ENCODE measurements at places on chromosomes 6 and 20.

GRCh38 chr6:5684320-5685053 is 322.2 kb downstream of the NRN1 start:
- no peak for DNase-seq

DNA sequence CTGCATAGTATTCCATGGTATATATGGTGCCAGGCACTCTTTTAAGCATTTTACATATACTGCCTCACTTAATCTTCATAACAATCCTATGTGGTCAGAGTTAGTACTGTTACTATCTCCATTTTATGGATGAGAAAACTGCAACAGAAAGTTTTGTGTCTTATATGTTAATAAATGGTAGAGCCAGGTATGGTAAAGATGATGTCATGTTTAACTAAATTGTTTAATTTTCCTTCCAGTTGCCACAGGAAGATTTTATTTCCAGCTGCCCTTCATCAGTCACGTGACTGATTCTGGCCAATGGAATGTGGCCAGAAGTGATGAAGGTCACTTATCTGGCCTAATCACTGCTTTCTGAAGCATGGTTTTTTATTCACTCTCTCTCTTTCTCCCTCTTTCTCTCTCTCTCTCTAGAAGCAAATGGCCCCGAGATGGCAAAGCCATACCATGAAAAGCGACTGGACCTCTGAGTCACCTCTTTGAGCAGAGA is 75.7 kb upstream of the BTBD3 start:
- DNase-seq: no peak

GRCh38 chr6:1384549-1385128 is 4.7 kb upstream of the FOXF2 start:
- no peak for DNase-seq

DNA sequence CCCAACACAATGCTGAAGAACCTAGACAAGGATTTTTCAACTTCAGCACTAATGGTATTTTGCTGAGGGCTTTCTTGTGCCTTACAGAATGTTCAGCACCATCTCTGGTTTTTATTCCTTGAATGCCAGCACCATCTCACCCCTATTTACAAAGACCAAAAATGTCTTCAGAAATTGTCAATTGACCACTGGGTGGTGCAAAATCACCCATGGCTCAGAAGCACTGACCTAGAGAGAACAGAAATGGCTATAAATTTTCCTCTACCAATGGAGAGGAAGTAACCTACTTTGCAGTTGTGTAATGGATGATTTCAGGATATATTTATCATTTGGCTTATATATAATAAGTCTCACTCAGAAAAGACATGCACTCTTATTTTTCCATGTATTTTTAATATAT is 431.0 kb upstream of the IRAK1BP1 start:
- no peak for DNase-seq

GRCh38 chr6:5866547-5867051 is 140.1 kb downstream of the NRN1 start:
- peak; percentile 4 for DNase-seq

DNA sequence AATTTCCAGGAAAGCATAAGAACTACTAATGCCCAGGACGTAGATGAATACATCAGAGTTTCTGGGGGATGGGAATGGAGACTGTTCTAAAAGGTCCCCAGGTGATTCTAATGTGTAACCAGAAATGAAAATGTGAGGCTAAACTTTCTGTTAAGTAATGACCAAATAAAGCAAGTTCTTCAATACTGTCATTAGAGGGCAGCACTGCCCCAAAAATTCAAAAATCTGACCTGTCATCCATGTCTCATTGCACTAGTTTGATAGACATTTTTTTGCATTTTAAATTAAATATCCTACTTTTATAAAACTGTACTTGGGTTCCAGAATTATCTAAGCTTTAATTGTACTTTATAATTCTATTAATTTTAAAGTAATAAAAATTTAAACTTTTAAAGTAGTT is 94.9 kb downstream of the RFX6 start:
- no peak for DNase-seq

DNA sequence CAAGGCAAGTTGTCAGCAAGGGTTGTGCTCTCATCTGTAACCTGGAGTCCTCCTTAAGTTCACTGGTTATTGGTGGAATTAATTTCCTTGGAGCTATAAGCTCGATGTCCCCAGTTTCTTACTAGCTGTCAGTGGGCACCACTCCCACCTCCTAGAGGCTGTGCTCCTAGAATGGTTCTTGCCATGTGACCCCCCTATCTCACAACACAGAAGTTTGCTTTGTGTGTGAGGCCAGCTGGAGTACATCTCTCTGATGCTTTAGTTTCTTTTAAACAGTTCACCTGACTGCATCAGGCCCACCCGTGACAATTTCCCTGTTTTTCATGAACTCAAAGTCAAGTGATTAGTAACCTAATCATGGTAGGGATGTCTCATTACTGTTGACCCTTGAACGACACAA is 179.1 kb upstream of the SCGN start:
- no peak for DNase-seq

- DNase-seq: no peak
Observed at GRCh38 chr6:79250107-79250514, 15.6 kb upstream of the HMGN3 start.
